ENCODE measurements at places on chromosomes 4 and X.

GRCh38 chr4:33924811-33925210 lies 2319.5 kb downstream of the ARAP2 start:
- no peak for DNase-seq

- DNase-seq, result no peak
Observed at GRCh38 chr4:4329496-4329895, 39.4 kb downstream of the ZBTB49 start.

DNA sequence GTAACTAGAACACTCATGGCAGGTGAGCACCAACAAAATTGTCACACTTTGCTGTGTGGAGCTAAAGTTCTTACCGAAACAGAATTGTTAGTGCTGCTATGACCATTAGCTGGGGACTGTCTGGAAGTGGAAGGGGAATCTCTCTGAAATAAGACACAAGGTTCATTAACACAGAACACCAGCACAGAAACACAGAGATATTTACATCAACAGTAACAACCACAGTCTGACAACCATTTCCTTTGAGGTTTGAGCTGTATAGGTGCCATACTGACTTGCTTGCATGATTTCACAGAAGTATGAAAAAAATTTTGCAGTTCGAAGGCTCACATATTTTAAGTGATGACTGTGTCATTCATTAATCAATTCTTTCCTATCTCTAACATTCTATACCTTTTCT lies 109.8 kb downstream of the NYX start:
- DNase-seq, result no peak

DNA sequence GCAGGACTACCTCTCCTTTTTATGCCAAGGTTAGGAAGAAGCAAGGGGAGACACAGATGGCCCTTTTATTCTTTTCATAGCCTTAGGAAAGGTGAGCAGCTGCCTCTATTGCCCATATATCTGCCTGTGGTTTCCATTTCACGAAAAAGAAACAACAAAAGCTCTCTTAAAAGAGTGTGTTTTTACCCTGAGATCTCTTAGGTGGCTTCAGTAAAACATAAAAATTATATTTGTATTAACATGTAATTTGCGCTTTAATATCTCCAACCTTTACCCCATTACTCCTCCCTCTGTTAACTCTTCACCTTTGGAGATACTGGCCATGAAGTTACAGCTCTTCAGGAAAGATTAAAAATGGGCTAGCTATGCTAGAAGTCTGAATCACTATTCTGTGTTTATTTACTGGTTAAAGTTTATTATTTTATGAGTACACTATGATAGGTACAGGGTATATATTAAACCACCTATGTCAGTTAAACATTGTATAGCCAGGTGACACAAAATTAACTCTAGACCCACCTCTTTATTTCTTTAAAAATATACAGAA lies 15.0 kb upstream of the SULT1B1 start:
- DNase-seq, result no peak

DNA sequence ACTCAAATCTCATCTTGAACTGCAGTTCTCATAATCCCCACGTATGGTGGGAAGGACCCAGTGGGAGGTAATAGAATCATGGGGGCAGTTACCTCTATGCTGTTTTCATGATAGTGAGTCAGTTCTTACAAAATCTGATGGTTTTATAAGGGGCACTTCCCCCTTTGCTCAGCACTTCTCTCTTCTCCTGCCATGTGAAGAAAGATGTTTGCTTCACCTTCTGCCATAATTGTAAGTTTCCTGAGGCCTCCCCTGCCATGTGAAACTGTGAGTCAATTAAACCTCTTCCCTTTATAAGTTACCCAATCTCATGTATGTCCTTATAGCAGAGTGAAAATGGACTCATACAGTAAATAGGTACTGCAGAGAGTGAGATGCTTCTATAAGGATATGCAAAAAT lies 1050.6 kb upstream of the GRIA3 start:
- DNase-seq, result no peak

DNA sequence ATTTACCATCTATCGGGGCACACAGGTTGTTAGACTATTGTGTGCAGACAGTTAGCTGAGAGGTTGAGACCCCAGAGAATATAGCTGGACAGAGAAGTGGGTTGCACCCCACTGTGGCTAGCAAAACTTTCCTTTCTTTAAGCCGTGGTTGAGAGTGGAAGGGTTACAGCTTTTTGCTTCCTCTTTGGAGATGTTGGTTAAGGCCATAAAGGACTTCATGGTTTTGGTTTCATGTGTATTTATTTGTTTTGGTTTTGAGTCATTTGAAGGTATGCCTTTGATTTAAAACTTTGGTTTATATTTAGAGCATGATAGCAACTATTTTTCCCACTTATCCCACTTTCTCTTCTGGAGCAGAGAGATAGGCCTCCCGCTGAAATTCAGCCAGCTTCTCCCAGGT lies 274.3 kb upstream of the IL1RAPL1 start:
- DNase-seq, result no peak

GRCh38 chr4:17447056-17447455 lies 64.8 kb downstream of the QDPR start:
- no peak for DNase-seq

- no peak for DNase-seq
Observed at GRCh38 chrX:67351411-67351810, 192.4 kb upstream of the AR start.

DNA sequence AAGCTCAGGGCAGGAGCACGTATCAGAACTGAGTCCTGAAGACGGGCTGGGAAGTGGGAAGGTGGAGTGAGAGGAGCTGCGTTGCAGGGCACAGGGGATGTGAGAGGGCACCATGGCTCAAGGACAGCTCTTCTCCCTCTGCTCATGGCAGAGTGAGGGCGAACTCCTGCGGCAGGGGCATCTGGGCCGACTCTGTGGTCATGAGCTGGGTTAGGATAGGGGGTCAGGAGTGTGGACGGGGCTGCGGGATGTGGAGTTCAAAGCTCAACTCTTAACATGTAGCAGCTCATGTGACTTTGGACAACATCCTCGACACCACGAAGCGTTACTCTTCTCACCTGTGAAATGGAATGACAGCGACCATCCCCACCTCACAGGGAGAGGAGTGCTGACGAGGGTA lies 19.4 kb upstream of the SORCS2 start:
- no peak for DNase-seq

GRCh38 chrX:40582811-40583210 lies 2.0 kb downstream of the ATP6AP2 start:
- no peak for DNase-seq

DNA sequence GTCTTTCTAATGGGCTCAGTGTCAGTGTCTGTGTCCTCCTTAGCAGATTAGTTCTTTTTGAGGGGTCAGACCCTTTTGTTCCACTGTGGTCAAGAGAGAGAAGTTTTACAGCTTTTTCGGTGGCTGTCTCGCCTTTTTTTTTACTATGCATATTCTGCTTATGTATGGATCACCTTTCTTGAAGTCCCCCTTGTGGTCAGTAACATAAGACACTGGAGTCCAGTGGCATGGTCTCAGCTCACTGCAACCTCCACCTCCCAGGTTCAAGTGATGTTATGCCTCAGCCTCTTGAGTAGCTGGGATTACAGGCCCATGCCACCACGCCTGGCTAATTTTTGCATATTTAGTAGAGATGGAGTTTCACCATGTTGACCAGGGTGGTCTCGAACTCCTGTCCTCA lies 54.0 kb upstream of the PGRMC2 start:
- no peak for DNase-seq

DNA sequence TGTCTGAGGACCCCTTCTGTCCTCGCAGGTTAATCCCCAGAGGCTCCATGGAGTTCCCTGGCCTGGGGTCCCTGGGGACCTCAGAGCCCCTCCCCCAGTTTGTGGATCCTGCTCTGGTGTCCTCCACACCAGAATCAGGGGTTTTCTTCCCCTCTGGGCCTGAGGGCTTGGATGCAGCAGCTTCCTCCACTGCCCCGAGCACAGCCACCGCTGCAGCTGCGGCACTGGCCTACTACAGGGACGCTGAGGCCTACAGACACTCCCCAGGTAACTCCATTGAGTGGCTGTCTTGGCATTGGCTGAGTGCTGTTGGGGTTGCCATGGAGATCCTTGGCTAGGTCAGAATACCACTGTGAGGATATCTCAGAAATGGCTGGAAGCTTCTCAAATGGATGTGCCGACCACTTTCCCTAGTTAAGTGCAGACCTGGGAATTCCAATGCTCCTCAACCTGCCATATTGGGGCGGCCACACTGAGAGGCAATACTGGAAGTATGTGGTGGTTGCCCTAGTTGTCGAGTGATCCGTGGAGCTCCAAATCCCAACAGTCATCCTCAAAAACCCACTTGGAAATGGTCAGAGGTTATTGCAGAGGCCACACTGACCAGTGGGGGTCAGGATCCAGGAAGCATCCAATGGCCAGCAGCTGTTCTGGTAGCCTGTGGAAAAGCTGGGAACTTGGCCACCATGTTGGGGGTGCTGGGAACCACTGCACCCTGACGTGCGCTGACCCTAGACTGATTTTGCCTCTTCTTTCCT lies 4.9 kb downstream of the GATA1 start:
- DNase-seq, result no peak

- DNase-seq, result no peak
Observed at GRCh38 chr4:183399126-183399522, 45.3 kb upstream of the CDKN2AIP start.

DNA sequence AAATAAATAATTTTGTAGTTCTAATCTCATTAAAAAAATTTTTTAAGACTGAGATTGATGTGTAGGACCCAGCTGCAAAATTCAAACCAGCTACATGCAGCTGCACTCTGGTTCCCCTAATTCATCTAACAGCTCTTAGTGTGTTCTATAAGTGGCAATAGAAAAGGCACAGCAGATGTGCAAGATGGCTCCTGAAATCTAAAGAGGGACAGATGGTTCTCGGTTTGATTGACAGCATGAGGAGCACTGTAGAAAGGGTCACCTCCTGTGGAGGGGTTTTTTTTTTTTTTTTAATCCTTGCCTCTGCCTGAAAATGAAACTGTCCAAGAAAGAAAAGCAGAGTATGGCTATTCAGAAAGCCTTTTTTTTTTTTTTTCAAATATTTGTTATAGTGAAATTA lies 16.9 kb upstream of the OCIAD1 start:
- no peak for DNase-seq

GRCh38 chrX:74911494-74911893 lies 13.8 kb downstream of the NEXMIF start:
- no peak for DNase-seq

DNA sequence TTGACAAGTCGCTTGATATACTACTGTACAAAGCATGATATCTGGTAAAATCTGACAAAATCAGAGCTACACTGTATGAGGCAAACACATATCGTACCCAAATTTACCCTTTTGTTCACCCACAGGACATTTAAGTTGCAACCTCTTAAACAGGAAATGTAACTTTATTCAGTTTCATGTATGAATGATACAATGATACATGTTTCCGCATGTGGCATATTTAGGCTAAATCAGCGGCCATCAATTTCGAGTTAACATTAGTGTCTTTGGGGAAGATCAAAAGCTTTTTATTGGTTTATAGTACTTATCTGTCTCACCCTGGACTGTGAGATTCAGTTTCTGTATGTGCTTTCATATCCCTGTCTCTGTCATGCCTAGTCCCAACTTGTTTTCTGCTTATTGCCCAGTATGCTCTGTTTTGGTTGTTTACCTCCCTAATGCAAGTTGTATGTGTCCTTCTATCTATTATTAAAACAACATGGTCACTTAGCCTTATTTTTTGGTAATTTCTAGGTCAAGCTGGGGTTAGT lies 97.3 kb upstream of the HPRT1 start:
- DNase-seq, result no peak

DNA sequence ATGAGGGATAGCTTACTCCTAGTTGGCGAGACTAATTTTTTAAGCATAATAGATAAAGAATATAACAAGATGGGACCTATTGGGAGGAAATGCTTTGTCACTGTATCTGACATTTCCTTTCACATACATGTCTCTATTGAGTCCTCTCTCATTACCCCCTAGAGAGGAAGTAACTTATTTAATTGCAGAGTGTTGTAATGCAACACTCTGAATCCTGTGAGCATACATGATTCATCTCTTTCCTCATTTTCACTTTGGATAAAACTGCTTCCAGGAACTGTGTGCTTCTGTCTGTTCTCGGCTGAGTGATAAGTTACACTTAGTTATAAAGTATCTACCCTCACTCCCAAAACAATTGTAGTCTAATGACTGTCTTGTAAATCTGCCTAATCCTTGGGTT lies 266.1 kb upstream of the ANXA10 start:
- DNase-seq, result no peak

DNA sequence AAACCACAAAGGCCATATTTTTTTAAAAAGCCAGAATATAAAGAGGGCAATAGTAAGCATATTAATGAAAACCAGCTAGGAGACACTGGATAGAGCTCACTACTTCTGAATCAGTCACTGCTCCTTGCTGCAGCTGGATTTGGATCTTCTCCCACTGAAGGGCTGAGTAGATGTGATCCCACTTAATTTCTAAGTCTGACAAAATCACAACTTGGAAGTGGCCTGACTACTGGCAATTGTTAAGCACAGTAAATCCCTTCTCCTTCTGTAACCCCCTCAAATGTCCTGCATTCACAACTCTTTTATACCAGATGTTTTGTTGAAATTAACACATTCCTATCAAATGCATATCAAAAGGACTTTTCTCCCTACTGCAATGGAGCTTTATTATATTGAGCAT lies 72.9 kb downstream of the AMMECR1 start:
- DNase-seq, result no peak

- DNase-seq, result no peak
Observed at GRCh38 chr4:24433515-24434214, 150.7 kb downstream of the DHX15 start.

GRCh38 chrX:133726211-133726630 lies 259.2 kb downstream of the GPC3 start:
- DNase-seq, result no peak

- DNase-seq, result no peak
Observed at GRCh38 chr4:16382571-16382970, 156.3 kb upstream of the TAPT1 start.

- no peak for DNase-seq
Observed at GRCh38 chr4:140186082-140186438, 32.1 kb upstream of the MAML3 start.

DNA sequence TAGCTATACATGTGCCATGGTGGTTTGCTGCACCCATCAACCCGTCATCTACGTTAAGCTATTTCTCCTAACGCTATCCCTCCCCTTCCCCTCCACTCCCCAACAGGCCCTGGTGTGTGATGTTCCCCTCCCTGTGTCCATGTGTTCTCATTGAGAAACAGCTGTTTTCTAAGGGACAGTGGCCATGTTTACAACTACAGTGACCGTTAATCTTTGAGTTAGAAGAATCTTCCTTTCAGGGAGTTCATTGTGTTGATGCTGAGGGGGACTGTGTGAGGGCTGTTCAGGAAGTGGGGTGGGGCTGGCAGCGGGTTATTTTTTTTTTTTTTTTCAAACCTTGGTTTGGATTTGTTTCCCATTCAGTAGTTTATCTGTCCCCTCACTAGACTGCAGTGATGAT lies 179.9 kb downstream of the NHS start:
- DNase-seq, result no peak

DNA sequence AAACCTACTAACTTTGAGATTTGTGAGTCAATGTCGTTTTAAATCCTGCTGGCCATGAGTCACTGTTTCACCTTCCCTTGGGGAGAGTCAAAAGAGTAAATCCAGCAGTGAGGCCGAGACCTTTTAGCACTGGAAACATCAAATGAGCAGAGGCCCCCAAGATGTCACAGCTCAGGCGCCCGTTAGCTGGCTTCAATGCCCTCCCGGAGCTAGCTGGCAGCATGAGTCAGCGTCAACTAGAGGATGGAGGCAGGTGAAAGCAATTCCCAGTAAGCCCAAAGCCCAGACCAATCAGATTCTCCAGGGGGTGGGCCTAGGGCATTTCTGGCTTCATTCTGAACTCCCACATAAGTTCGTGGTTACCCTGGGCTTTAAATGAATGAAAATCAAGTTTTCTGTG lies 170.9 kb downstream of the CLCN4 start:
- DNase-seq, result no peak

GRCh38 chrX:148552775-148553174 lies 52.4 kb downstream of the AFF2 start:
- no peak for DNase-seq

Data from T follicular helper cell (primary cell).